Aorta (tissue), 5 donors: ENCODE measurements at places on chromosomes 4 and X. TPM values are rescaled to one million over a fixed set of nuclear protein-coding genes. Genes with fewer than 3 reads are reported as not detected.

IL2RG gene
- 1.4 TPM for polyA plus RNA-seq

TLL1 gene
- not detected for polyA plus RNA-seq

STK32B gene
- 0.63 TPM for polyA plus RNA-seq

NRK gene
- 1.8 TPM for polyA plus RNA-seq

SSX1 gene
- polyA plus RNA-seq: not detected

USP51 gene
- 0.31 TPM for polyA plus RNA-seq

SFRP2 gene
- 13.0 TPM for polyA plus RNA-seq

ARX gene
- not detected for polyA plus RNA-seq

CXCL10 gene
- polyA plus RNA-seq: 7.8 TPM

HELT gene
- not detected for polyA plus RNA-seq

BMPR1B gene
- 2.0 TPM for polyA plus RNA-seq

ITGB1BP2 gene
- polyA plus RNA-seq: 14.9 TPM

XAGE1A gene
- polyA plus RNA-seq: not detected

TKTL2 gene
- not detected for polyA plus RNA-seq

CCDC158 gene
- polyA plus RNA-seq: 0.63 TPM

GSX2 gene
- not detected for polyA plus RNA-seq

ZFP92 gene
- 0.75 TPM for polyA plus RNA-seq

ZNF185 gene
- 4.8 TPM for polyA plus RNA-seq

PAGE1 gene
- polyA plus RNA-seq: not detected

NUDT10 gene
- 2.1 TPM for polyA plus RNA-seq

AASDH gene
- 3.6 TPM for polyA plus RNA-seq
